ENCODE measurements at places on chromosomes 5 and 9. TPM values are rescaled to one million over a fixed set of nuclear protein-coding genes. Genes with fewer than 3 reads are reported as not detected.

- H3K4me3 ChIP-seq: no peak overlapping the region
- H3K27ac ChIP-seq: no peak overlapping the region
- peaks cover 15% of the 10 kb centered on the region for H3K27me3 ChIP-seq
Observed at GRCh38 chr9:99828417-99829176, 6.9 kb downstream of the NR4A3 start.

DNA sequence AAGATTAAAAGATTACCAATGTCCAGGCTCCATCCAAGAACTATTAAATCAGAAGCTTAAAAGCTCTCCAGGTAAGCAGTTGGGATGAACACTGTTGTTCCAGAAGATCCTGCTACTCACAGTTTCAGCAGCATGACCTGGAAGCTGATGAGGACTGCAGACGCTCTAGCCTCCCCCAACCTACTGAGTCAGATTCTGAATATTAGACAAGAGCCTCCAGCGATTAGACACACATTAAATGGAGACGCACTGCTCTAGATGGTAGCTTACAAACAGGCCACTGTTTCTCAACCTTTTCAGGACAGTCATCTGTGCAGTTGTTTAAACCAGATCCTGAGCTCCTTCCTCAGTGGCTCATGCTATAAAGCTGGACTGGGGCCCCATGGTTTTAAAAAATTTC, 54.3 kb downstream of the MTMR12 start:
- peaks cover 14% of the 10 kb centered on the region for H3K36me3 ChIP-seq
- peaks cover 18% of the 10 kb centered on the region for H3K4me1 ChIP-seq
- no peak overlapping the region for H3K4me3 ChIP-seq
- DNase-seq: no peak

Gene IL3
- not detected for total RNA-seq

GRCh38 chr5:132487841-132488555, 2.6 kb downstream of the IRF1 start:
- no peak overlapping the region for H3K4me3 ChIP-seq
- H3K27ac ChIP-seq: no peak overlapping the region
- peaks cover 32% of the 10 kb centered on the region for H3K4me1 ChIP-seq
- peak; percentile 8 for DNase-seq
- no peaks in the 10 kb centered on the region for H3K27me3 ChIP-seq

Gene BOD1
- 36.9 TPM for total RNA-seq

DNA sequence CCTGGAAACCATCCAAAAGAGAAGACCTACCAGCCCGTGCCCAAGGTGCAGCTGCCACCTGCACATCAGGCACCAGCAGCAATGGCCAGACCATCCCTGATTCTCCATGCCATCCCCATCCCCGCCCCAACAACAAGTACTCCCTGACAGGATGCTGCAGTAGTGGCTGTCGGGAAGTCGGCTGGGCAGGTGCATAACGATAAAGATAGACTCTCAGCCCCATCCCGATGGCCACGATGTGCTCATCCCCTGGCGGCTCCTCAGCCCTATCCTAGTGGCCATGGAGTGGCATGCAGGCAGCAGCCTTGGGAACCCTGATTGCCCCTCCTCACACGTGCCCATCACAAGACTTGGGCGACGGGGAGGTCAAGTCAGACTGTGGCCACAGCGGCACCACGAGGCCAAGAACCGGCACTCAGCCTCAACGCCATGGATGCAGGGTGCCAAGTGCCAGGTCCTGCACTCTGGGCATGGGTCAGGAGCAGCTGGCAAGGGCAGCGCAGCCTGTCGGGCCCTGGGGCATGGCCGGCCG, 368.8 kb upstream of the SPATA31A5 start:
- DNase-seq: no peak
- no peak overlapping the region for H3K4me3 ChIP-seq
- no peaks in the 10 kb centered on the region for H3K27me3 ChIP-seq
- H3K4me1 ChIP-seq: no peaks in the 10 kb centered on the region
- no peak overlapping the region for H3K27ac ChIP-seq
- H3K36me3 ChIP-seq: no peaks in the 10 kb centered on the region

- DNase-seq: no peak
- no peaks in the 10 kb centered on the region for H3K36me3 ChIP-seq
- H3K27me3 ChIP-seq: no peaks in the 10 kb centered on the region
- no peak overlapping the region for H3K4me3 ChIP-seq
- H3K27ac ChIP-seq: no peak overlapping the region
Observed at GRCh38 chr5:138303372-138303771, 28.2 kb downstream of the CDC25C start.

Gene SGCD
- 2.6 TPM for total RNA-seq

DNA sequence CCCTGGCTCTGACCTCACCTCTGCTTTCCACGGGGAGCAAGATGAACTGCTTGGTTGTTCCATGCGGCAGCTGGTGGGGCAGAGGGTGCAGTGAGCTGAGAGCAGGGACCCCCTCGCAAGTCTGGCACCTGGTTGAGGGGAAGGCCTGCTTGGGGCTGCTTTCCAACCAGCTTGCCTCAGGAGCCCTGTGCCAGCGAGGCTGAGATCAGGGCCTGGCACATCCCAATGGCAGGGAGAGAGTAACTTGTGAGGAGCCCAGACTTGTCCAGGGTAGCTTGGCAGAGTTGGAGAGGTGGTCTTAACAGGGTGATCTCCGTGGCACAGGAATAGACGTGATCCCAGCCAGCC, 68.9 kb downstream of the IQGAP2 start:
- H3K4me3 ChIP-seq: no peak overlapping the region
- no peaks in the 10 kb centered on the region for H3K36me3 ChIP-seq
- DNase-seq: no peak
- H3K27ac ChIP-seq: peak overlapping the region; percentile 25
- peaks cover 46% of the 10 kb centered on the region for H3K4me1 ChIP-seq

DNA sequence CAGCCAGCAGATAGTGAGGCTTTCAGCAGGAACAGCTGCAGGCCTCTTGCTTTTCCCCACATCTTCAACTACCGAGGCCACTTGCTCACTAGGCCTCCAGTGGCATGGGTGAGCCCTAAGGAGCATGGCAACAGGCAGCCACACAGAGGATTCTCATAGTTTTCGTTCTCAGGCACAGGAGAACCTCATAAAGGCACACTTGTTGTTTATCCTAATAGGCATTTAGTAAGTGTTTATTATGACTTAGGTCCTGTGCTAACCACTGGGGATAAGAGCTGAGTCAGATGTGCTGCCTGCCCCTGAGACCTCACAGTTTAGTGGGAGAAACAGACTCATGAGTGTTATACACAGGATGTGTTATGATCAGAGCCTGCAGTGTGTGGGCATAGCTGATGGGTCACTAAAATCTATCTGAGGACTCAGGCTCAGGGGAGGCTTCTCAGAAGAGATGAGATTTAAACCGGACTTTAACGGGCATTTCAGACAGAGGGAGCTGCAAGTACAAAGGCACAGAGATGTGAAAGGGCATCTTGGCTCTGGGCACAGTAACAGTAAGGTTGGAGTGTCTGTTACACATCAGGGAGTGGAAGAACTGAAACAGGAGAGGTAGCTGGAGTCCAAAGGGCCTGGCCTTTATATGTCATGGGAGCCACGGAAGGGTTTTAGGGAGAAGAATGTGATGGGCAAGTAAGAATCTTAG, 21.0 kb upstream of the HEMGN start:
- no peak for DNase-seq
- H3K36me3 ChIP-seq: no peaks in the 10 kb centered on the region
- H3K27ac ChIP-seq: no peak overlapping the region

- DNase-seq: no peak
- peak overlapping the region; percentile 48 for H3K27ac ChIP-seq
- H3K27me3 ChIP-seq: no peaks in the 10 kb centered on the region
- H3K36me3 ChIP-seq: no peaks in the 10 kb centered on the region
- H3K4me3 ChIP-seq: no peak overlapping the region
Observed at GRCh38 chr9:93194221-93194625, 10.3 kb downstream of the WNK2 start.
